Activated effector memory CD4-positive, alpha-beta T cell treated with anti-CD3 and anti-CD28 coated beads, Interleukin-2, amount 50 U/mL, for 16 hours (primary cell): ENCODE measurements at places on chromosomes 1 and 21.

DNA sequence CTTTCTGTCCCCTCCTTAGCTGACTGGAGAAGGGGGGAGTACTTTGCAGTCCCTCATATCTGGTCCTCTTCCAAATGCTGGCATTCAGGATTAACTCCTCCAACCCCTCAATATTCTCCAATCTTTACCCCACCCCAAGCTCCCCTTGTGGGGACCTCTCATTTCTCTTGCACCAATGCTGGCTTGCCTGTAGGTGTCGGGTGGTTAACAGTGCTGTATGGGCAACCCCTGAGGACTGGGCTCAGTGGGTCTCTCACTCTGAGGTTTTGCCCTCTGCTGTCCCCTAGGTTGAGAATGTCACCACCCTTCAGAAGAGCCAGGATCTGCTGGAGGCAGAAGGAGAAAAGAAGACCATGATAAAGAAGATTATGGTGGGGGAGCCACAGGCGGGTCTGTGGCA, 27.0 kb downstream of the MROH7 start:
- DNase-seq = no peak

- no peak for DNase-seq
Observed at GRCh38 chr21:19937619-19938018, 1060.6 kb upstream of the NCAM2 start.

GRCh38 chr1:18111605-18112297, 4.2 kb downstream of the IGSF21 start:
- no peak for DNase-seq

- DNase-seq = no peak
Observed at GRCh38 chr1:39662861-39663260, 9.0 kb downstream of the NT5C1A start.

- DNase-seq = no peak
Observed at GRCh38 chr1:77900687-77901293, 12.4 kb downstream of the NEXN start.

DNA sequence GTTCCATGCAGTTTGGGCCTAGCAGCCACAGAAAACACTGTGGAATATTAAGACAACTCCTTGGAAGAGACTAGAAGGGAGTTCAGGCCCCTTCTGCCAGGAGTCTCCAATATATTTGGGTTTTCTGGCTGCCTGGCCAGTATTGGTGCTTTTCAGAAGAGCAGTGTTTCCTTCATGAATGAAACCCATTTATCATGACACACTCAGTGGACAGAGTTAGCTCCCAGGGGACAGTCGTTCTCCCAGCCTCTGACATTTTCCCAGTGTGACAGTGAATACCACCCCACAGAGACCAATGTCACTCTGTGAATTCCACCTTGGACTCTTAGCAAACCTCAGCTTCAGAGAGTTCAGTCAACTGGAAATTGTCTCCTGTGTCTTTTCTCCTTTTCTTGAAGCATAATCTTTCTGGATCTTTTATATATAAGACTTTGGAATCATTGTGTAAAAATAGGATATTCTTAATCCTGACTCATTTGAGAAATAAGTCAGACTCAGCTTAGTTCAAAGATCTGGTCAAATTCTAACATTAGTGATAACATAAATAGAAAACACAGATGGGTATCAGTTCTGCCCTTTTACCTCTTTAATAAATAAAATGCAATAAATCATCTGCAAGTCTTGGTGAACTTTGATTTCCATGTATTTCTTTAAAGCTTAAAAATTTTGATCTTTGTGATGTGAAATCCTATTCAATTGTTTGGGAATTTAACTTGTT, 40.4 kb downstream of the GNG12 start:
- DNase-seq = no peak

DNA sequence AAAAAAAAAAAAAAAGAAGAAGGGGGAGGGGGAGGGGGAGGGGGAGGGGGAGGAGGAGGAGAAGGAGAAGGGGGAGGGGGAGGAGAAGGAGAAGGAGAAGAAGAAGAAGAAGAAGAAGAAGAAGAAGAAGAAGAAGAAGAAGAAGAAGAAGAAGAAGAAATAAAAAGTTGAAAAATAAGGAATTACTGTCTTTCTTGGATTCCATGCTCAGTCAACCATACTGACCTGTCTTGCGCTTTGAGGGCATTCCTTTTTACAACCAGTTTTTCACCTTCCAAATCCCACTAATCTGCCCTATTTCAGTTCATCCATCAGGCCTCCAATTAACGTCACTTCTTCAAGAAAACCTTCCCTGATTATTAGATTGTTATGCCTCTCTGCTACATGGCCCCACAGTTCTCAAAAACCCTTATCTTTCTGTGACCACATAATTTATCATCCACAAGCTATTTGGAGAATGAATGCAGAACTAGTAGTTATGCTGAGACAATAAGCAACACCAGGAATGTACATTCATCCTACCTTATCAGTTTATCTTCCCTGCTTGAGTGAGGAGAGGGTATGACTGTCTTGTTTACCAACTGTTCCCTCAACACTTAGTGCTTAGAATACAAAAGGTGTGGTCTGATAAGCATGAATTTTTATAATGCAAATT, 57.5 kb upstream of the GUCA2A start:
- no peak for DNase-seq

GRCh38 chr21:45639206-45640000, 4.1 kb upstream of the PCBP3 start:
- DNase-seq = peak; percentile 59

DNA sequence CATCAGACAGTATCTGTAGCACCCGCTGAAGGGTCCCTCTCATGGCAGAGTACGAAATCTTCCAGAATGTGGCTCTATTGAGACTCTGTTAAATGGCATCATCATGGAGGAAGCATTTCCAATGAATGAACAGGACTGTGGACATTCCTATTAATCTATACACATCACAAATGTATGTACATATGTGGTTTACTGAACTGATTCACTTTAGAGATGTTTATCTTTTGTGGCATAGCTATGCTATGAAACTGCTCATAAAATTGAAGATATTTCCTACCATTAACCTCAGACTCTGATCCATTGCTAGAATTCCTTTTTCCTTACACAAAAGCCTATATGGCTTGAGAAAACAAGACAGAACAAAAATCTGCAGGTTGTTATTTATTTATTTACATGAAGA, 259.6 kb upstream of the RRP15 start:
- no peak for DNase-seq

DNA sequence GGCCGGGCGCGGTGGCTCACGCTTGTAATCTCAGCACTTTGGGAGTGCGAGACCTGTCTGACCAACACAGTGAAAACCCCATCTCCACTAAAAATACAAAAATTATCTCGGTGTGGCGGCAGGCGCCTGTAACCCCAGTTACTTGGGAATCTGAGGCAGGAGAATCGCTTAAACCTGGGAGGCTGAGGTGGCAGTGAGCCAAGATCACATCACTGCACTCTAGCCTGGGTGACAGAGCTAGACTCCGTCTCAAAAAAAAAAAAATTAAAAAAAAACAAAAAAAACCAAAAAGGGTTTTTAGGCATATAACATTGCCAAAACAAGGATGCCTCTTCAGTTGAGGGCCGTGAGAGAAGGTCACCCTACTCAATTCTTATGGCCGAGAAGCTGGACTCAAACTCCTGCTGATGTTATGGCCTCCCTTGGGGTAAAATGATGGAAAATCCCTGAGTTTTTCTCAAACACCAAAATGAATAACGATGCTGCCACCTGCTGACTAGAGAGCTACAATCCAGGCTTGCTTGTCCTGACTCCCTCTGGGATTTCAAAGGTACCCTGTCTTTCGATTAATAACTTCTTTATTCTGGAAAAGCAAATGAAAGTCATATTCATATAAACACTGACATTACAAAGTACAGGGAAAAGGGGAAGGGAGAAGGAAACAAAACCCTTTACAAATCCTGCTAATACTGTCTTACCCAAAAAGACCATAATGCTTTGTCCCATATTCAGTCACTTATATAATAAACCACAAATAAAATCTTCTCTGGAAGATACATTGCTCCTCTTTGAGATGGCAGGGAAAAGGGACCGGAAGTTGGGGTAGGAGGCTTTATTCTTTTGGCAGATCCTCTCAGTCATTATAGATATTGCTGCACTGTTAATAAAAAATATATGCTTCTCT, 10.7 kb downstream of the RAB42 start:
- DNase-seq = no peak
